H1 (cell line): ENCODE measurements at places on chromosomes 5 and 9.

DNA sequence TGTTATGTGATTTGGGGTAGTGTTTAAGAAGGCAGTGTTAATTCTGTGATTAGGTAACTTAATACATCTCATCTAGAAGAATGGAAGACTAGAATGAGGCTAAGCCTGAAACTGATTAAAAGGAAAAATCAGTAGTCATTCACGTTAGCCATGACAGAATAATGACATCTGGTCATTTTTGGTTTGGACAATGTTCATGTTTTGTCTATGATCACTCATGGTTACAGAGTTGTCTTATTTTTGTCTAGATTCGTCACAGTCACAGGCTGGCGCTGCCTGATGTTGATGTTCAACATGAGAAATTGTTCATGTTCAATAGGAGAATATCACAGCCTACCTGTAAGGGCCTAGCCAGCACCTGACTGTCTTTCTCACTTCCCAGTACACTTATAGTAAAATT is 9.5 kb upstream of the DOCK2 start:
- DNase-seq: no peak

- peak; percentile 54 for DNase-seq
These were observed 139.8 kb downstream of the GAS1 start for GRCh38 chr9:86807367-86807976.

- no peak for DNase-seq
These were observed 76.6 kb upstream of the NTRK2 start for GRCh38 chr9:84592918-84593317.

DNA sequence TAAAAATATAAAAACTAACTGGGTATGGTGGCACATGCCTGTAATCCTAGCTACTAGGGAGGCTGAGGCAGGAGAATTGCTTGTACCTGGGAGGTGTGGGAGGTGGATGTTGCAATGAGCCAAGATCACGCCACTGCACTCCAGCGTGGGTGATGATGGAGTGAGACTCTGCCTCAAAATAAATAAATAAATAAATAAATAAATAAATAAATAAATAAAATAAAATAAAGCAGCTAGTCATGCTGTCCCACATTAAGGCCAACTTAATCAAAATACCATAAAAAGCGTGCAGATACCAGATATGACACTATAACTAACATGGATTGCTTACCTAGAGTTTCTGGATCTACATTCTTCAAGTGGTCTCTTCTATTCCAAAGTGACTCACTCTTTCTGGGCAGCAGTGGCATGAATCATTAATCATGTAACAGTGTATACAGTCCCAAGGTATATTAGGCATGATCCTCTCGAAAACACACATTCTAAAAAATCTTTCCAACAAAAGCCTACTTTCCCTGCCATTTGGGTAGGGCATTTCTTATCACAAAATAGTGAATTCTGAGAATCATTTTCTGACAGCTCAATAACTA is 187.1 kb downstream of the ELAVL2 start:
- no peak for DNase-seq

GRCh38 chr5:173972925-173973615 is 15.9 kb upstream of the C5orf47 start:
- peak; percentile 90 for DNase-seq

DNA sequence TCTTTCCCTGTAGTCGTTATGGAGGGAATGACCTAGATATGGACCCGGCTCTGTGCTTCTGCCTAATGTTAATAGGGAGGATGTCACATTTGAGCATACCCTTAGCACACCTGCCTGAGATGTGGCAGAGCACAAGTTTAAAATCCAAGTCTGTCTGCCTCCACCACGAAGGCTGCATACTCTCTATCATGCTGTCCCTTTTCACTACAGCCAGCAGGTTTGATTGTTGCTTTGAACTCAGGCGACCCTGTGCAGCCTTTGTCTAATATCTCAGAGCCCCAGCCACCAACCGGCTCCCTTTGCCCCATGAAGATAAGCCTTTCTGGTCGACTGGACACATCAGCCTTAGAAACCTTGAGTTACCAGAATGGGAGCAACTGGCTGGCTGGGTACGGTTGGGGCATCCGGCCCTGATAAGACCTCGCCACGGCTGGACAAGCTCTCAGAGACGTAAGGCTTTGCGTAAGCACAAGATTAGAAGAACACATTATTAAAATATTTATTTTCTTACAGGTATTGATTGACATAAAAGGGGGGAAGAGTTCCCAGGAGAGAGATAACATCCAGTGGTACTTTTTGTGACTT is 222.0 kb upstream of the TRIM32 start:
- DNase-seq: no peak

- no peak for DNase-seq
These were observed 69.9 kb downstream of the CYFIP2 start for GRCh38 chr5:157335534-157336422.

DNA sequence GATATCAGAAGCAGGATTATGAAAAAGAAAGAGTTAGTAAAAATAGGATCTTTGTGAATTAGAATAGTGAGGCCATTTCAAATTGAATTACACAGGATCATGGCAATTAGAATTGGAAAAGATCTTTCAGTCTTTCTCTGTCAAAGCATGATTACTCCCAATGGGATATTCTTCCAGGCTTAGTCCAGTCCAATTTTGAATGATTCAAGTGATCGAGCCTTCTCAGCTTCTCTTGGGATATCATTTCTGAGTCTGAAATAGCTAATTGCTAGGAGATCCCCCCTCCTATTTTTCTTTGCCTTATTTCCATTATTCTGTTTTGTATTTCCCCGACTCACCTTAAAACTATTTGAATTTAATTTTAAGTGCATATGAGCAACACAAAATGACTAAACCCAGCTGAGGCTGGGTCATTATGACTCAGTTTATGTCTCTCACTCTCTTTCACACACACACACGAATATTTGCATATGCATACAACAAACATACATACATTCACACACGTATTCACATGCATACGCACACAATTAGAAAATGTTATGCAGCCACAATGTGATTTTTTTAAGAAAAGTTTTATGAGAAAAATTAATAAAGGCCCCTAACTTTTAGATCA is 34.8 kb upstream of the EFNA5 start:
- no peak for DNase-seq

GRCh38 chr9:132074736-132075135 is 4.9 kb downstream of the MED27 start:
- no peak for DNase-seq

- DNase-seq: no peak
These were observed 15.1 kb upstream of the CSNK1G3 start for GRCh38 chr5:123496892-123497291.

GRCh38 chr5:68225188-68225910 is 9.8 kb downstream of the PIK3R1 start:
- no peak for DNase-seq

DNA sequence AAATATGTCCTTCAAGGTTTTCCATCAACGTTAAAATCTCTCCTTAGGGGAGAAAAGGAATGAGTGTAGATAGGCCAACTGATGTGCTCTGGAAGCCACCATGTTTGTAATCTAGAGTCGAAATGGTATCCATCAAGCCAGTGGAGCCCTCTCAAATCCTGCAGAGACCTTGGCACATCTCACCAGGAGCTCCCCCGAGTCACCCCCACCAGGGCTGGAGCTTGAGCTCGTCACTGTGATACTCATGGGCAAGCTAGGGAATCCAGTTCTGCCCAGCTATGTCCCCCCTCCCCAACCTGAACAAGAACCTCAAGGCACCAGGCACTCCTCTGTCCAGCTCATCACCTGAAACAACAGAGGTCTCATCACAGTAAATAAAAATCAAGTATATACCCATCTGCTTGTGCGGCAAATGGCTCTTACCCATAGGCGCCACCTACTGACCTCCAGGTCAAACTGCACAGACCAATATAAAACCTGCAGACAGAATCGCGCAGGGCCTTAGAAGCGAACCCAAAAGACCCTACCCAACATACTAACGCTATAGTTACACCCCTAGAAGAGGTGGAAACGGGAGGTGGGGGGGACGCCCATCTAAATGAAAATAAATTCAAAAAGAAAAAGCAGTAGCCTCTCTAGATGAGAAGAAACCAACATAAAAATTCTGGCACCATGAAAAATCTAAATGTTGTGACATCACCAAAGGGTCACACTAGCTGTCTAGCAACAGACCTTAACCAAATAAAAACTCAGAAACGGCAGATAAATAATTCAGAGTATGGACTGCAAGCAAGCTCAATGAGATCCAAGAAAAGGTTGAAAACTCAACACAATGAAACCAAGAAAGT is 75.0 kb downstream of the TTC39B start:
- no peak for DNase-seq

GRCh38 chr9:81627481-81627880 is 61.9 kb downstream of the TLE1 start:
- no peak for DNase-seq

DNA sequence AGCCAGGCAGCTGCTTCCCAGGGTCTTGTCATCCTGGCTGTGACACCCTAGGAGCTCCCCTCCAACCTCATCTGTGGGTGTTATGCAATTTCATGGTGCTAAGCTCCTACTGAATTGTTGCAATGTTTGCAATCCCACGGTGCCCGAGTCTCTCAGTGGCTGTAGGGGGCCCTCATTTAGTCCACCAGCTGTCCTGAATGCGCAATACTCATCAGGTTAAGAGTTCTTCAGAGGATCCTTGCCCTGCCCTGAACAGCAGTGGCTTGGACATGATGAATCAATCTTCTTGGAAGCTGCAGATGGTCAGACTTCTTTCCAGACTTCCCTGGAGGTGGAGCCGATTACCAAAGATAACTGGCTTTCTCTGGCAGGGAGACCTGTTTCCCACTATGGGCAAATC is 584.1 kb downstream of the CCDC171 start:
- no peak for DNase-seq

DNA sequence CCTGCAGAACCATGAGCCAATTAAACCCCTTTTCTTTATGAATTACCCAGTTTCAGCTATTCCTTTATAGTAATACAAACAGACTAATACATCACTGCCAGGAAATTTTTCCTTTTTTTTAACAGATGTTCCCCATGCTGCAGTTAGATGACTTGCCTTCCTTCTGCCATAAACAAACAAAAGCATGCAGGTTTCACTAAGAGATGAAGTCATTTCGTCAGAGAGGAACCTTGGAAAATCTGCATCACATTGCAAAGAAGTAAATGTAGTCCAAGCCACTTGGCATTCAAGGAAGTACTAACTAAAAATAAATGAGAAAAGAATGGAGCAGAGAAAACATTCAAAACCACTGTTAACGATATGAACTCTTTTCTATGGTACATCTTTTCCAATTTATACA is 194.1 kb upstream of the EFNA5 start:
- DNase-seq: no peak

- no peak for DNase-seq
These were observed 351.1 kb upstream of the DAB2 start for GRCh38 chr5:39775797-39776365.

DNA sequence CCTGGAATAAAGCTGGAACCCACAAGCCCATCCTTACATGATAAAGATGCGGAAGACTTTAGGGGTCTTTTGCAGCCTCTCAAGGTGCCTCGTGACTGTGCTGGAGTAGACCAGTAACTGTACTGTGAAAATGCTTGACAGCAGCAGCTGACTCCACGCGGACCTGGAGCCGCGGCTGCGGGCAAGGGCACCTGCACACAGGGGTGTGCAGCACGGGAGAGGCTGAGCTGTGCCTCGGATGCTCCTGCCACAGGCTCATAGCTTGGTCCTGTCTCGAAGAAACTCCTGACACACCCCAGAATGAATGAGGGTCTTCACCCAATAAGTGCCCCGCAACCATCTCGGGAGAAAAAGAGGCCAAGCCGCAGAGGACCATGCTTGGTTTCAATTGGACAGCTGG is 40.3 kb upstream of the CEP72 start:
- DNase-seq: no peak

- DNase-seq: no peak
These were observed 34.5 kb upstream of the TJP2 start for GRCh38 chr9:69139596-69139995.

- no peak for DNase-seq
These were observed at the start of the genes BHMT2 and DMGDH for GRCh38 chr5:79069488-79070349. BHMT2 (plus strand) TSS chr5:79069767; CDS start chr5:79069783, 16 bp downstream. DMGDH (minus strand) TSS chr5:79069674; CDS start chr5:79069620, 54 bp downstream.

- no peak for DNase-seq
These were observed 504.2 kb downstream of the ACTL7B start for GRCh38 chr9:108351571-108351970.

- no peak for DNase-seq
These were observed 190.9 kb downstream of the ICE1 start for GRCh38 chr5:5613261-5613990.

GRCh38 chr9:82781921-82782392 is 281.0 kb downstream of the RASEF start:
- no peak for DNase-seq

- DNase-seq: no peak
These were observed 53.0 kb upstream of the CPEB4 start for GRCh38 chr5:173835131-173835530.

GRCh38 chr9:137564817-137565411 is 13.2 kb downstream of the MRPL41 start:
- DNase-seq: no peak

- no peak for DNase-seq
These were observed 10.8 kb upstream of the TTC39B start for GRCh38 chr9:15317836-15318235.

- DNase-seq: no peak
These were observed 1.4 kb downstream of the PIK3R1 start for GRCh38 chr5:68217047-68217355.

DNA sequence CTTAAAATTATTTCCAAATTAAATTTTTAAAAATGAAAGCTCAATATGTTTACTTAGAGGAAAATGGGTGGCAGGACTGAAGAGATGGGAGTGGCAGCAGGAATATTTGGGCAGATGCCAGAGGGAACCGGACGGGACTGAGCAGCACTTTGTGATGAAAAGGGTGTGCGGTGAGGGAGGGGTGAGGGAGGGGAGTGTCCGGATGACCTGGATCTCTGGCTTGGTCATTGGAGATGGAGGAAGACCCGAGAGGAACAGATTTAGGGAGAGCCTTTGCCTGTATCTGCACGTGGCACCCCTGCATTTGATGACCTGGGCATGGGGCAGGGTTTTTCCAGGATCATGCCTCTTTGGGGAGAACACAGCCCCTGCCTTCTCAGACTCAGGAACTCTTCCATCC is 201.1 kb upstream of the MVB12B start:
- no peak for DNase-seq

GRCh38 chr9:122254761-122255160 is 9.9 kb downstream of the RBM18 start:
- DNase-seq: no peak

DNA sequence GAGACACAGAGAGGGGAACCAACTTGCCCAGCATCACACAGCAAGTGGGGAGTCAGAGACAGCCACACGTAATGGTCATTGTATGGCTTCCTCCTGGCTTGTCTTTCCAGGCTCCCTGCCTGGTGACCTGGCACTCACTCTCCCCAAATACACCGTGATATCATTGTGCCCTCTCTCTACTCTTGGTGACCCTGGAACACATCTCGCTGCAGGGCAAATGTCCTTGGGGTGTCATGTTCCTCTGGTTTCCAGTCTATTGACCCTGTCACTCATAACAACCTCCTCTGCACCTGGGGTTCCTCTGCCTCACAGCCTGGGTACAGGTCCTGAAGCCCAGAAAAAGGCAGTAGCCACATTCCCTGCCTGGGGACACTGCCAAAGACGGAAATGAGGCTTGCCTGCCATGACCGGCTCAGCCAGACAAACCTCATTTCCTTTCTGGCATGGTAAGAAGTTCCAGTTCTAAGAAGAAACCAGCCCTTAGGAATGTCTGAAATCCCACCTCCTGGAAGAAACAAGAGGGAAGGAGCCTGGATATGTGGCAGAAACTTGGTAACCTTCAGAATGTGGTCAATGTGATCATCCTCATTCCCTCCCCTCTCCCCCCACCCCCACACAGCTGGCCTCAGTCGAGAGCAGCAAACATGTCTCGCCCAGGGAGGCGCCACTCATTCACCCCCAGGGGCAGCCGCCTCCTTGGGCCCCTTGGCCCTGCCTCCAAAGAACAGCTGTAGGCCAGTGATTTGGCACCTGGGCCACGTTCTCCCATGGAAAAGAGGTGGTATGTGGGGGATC is 30.6 kb upstream of the SMU1 start:
- DNase-seq: no peak
